ENCODE measurements at places on chromosomes 4 and X.

DNA sequence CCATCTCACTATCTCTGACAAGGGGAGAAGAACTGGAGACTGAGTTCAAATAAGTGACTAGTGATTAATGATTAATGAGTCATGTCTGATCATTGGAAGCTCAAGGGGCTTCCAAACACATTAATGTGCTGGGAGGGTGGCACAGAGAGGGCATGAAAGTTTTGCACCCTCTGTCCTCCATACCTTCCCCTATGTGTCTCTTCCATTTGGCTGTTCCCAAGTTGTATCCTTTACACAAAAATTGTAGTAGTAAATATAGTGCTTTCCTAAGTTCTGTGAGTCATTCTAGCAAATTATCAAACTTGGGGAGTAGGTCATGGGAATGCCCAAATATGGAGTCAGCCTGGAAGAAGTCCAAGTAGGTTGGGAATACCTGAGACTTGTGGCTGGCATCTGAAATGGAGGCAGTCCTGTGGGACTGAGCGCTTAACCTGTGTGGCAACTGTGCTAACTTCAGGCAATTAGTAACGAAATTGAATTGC, 4.1 kb upstream of the FAM200B start:
- DNase-seq = no peak

- no peak for DNase-seq
Observed at GRCh38 chr4:118173956-118174725, 139.9 kb downstream of the NDST3 start.

GRCh38 chrX:10608099-10608498, 12.3 kb downstream of the MID1 start:
- no peak for DNase-seq

GRCh38 chr4:173301518-173302201, 32.5 kb downstream of the HMGB2 start:
- no peak for DNase-seq

All from spleen (tissue), 13 donors.